Left cardiac atrium (tissue), 4 donors: ENCODE measurements at places on chromosomes 4 and X. TPM values are rescaled to one million over a fixed set of nuclear protein-coding genes. Genes with fewer than 3 reads are reported as not detected.
A peak's percentile ranks its signal among the peaks of the same experiment; 100 is the strongest.

DNA sequence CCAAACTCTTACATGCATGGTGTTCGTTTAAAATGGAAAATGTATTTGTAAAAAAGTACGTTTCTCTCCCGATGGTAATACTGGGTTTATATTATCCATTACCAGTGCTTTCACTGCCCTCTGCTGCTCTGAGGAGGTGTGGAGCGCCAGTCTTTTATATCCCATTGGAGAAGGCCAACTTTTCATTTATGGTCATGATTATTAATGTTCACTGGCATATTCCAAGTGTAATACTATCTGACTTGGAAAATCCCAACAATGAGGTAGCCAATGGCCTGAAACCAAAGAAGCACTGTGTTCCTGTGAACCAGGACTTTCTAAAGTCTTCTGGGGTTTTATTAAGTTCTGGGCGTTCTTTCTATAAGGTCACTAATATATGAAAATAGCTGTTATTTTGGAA lies 80.7 kb downstream of the SYNPO2 start:
- DNase-seq = peak; percentile 45

DNA sequence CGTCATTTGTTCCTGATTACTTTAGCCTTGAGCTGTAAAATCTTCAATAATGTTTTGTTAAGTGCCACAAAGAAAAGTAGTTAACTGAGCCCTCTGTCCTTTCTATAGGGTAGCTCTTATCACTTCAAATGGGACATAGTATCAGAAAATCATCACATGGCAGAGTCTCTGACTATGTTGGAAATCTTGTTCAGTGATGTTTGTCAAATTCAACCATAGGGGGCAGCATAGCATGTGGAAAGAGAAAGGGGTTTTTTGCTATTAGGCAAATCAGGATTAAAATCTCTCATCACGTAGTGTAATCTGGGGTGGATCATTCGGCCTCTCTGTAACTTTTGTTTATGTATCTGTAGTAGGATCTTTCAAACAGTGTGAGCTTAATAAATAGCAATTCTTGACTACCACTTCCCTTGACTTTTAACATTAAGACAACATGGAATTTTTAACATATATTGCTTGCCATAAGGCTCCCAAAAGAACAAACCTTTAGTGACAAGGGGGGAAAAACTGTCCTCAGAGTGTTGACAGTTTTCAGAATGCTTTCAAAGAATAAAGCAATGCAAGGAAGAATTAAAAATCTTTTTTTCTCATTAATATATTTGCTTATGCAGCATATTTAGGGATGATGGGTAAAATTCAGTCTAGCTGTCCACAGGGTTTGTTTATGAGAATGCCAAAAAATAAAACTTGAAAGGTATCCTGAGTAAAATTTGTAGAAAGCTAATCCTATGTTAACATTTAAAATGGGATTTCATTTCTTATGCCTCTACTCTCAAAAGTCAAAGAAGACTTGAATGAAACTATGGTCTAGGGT lies 127.2 kb downstream of the FBXW7 start:
- no peak for DNase-seq

- no peak for DNase-seq
Measured at GRCh38 chr4:112652216-112652615, 15.3 kb downstream of the LARP7 start.

DNA sequence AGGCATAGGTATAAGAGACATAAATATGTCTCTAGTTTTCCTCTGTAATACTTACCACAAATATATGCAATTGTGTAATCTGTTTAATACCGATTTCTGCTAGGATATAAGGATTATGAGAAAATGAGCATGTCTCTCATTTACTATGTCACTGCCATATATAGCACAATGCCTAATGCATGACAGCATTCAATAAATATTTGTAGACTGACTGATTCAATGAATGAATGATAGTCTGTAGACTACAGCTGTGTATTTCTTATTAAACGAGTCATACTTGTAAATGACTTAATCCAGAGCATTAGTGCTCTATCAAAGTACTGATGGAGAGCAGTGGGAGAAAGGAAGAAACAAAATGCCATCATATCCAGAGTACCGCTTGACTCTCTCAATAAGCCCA lies 175.6 kb downstream of the PPP3CA start:
- no peak for DNase-seq

- no peak for DNase-seq
Measured at GRCh38 chr4:89285745-89286144, 21.9 kb downstream of the GPRIN3 start.

DNA sequence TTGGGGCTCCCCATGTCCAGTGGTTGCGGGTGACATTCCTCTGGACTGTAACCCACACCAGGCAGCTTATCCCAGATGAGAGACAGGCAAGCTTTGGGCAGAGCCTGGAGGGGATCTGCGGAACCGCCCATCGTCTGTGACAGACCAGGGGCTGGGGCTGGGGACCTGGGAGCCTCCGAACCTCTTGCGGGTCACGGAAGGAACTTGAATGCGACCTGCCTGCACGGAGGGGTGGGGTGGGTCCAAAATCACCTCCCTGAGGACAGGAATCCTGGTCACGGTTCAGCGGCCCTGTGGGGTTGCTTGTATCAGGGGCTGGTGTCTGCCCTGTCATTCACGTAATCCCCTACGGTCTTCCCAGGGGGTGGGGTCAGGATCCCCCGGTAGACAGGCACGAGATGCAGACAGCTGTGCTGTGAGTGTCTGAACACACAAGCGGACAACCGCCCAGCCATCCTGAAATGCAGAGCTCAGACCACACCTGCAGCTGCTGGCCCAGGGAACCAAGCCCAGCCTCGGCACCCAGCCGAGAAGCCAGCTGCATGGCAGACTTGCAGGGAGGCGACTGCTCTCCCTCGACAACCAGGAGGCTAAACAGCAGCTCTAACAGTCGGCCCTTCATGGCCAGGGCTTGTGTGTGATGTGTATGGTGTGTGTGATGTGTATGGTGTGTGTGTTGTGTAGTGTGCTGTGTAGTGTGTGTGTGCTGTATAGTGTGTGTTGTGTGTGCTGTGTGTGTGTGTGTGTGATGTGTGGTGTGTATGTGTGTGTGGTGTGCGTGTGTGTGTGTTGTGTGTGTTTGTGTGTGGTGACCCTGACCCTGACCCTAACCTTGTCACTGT lies 105.9 kb upstream of the ADRA2C start:
- DNase-seq = no peak

DNA sequence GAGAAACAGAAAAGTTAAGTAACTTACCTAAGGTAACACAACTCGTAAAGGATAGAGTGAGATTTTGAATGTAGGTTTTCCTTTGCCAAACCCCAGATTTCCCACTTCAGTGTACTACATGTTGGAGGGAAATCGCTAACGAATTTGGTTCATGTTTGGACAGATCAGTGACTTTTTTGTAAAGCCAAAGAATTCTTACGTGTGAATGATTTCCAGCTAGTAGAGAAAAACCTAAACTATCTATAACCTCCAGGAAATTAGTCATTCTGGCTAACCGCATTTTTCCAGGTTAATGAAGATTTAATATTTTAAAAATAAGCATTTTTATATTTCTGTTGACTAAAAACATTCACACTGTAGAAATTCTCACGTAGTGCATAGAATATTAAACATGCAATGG lies 7.2 kb downstream of the TENM3 start:
- DNase-seq = no peak

DNA sequence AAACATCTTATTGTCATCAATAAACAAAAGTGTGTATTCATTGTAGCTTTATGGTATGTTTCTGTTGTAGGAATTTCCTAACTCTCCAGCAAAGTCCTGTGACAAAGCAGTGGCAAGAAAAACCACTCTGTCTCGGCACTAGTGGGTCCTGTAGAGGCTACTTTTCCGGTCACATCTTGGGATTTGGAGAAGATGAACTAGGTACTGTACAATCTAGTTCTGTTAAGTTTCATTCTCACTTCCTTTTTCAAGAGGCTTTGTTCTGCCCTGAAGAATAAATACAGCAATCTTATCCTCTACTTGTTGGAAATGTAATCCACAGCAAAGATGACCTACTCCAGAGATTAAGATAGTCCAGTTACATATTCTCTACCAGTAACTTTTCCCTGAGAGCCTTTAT lies 69.3 kb downstream of the HHIP start:
- DNase-seq = no peak

DNA sequence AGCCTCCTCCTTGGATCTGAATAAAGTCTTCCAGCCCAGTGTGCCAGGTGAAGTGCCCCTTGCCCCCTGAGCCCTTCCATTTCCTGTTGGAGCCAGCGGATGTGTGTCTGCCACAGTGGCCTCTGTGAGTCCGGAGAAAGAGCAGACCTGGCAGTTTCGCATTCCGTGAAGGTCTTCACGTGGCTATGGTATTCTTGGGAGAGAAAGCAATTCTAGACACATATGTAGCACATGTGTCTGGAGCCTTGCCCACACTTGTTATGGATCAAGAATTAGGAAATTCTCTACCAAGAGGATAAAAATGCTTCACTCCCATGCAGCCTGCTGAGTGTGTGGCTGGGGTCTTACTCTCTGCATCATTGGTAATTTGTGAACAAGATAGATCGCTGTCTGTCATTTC lies 130.9 kb downstream of the REPS2 start:
- no peak for DNase-seq

GRCh38 chr4:128294464-128294863 lies 6.9 kb upstream of the PGRMC2 start:
- no peak for DNase-seq

GRCh38 chr4:78481180-78481579 lies 70.4 kb upstream of the ANXA3 start:
- no peak for DNase-seq

- no peak for DNase-seq
Measured at GRCh38 chr4:152427981-152428380, 107.9 kb downstream of the FBXW7 start.

DNA sequence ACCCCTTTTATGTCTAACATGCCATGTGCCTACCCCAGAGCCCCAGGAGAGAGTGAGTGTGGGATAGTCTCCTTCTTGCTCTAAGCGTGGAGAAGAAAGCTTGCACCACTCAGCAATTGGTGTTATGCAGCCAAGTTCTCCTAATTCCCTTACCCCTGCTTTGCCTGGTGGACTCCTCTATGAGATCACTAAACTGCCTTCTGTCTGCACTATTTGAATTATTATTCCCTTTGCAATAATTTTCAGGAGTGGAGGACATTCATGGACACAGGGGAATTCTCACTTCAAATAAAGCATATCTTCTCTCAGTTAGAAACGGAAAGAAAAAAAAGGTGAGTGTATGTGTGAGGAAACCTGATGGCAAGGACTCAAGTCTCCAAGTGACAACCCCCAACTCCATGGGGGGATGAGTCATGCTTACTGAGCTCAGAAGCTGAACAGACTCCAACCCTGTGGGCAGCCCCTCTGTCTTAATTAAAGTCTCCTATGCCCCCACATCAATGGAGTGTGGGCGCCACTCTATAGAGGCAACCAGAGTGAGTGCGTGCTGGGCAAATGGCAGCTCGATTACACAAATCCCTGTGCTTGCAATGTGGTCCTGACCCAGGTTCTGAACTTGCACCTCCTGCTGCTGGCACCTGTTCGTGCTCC lies 381.9 kb downstream of the RAB28 start:
- DNase-seq = no peak

GRCh38 chrX:44167116-44167515 lies 176.4 kb downstream of the EFHC2 start:
- no peak for DNase-seq

- no peak for DNase-seq
Measured at GRCh38 chrX:152907084-152907651, 9.3 kb downstream of the ZNF185 start.

DNA sequence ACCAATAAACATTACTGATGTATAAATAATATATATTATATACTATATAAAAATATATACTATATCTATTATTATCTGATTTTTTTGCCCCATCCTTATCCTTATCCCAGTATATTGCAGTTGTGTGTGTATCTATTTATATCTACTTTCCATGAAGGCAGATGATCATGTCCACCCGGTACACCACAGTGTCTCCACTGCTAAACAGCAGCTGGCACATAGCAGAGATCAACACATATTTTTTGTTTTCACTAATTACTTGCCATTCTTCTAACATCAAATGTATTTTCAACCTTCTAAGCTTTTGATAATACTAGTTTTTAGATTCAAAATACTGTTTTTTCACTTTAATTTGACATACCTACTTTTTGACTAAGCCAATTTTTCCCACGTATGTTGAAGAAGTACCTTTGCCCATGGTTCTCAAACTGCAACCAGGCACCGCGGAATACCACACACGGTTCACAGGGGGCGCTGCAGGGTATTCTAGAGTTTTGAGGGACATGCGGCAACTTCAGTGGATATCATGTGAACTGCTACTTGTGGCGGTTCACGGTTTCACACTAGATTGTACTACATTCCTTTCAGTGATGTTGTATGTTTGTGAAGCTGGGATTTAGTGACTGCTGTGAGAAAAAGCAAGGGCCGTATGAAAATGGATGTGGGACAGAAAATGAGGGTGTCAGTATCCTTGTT lies 182.5 kb upstream of the NPY2R start:
- peak; percentile 39 for DNase-seq

DNA sequence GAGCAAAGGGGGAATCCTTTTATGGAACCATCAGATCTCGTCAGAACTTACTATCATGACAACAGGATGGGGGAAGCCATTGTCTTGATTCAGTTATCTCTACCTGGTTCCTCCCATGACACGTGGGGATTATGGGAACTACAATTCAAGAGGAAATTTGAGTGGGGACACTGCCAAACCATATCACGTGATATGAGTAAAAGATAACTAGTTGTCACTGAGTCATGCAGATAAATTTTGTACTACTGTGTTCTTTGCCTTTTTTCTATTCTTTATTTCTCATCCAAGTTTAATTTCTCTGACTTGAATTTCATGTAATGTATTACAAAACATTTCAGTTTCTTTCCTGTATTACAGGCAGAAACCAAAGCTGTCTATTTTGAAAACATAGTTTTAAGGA lies 383.2 kb downstream of the EPHA5 start:
- no peak for DNase-seq

DNA sequence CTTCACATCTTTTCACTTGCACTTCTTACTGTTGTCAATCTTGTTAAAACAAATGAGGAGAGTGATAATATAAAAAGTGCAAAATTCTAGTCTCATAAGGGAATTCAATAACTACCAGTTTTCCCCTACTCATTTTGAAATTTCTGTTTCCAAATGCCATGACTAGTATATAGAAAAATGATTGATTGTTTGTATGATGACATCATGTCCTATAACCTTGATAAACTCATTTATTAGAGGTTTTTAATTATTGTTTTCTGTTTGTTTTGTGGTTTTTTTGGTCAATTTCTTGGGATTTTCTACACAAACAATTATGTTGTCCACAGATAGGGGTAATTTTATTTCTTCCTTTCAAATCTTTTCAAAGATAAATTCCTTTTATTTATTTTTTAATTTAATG lies 559.1 kb downstream of the TLL1 start:
- no peak for DNase-seq

- no peak for DNase-seq
Measured at GRCh38 chr4:132382243-132382642, 766.9 kb upstream of the PCDH10 start.

- DNase-seq = no peak
Measured at GRCh38 chr4:52586069-52586468, 73.0 kb downstream of the USP46 start.

- DNase-seq = no peak
Measured at GRCh38 chr4:135670548-135670947, 1469.0 kb upstream of the PABPC4L start.

GRCh38 chr4:25890571-25891485 lies 23.2 kb upstream of the SMIM20 start:
- no peak for DNase-seq

- DNase-seq = no peak
Measured at GRCh38 chr4:68407868-68408190, 39.4 kb upstream of the TMPRSS11E start.

GRCh38 chr4:175935016-175935661 lies 123.1 kb upstream of the GPM6A start:
- DNase-seq = no peak

- no peak for DNase-seq
Measured at GRCh38 chr4:177427192-177427591, 15.0 kb downstream of the AGA start.

Gene CDS1
- 0.21 TPM for total RNA-seq

Gene ADH1C
- 6.7 TPM for total RNA-seq

Gene ZNF732
- not detected for total RNA-seq
